ENCODE measurements at places on chromosomes 6 and 20.

GRCh38 chr6:147540075-147540474 is 31.6 kb downstream of the SAMD5 start:
- no peak overlapping the region for H3K27ac ChIP-seq
- no peaks in the 10 kb centered on the region for H3K27me3 ChIP-seq
- no peak overlapping the region for H3K4me3 ChIP-seq
- no peaks in the 10 kb centered on the region for H3K4me1 ChIP-seq
- no peak for DNase-seq

DNA sequence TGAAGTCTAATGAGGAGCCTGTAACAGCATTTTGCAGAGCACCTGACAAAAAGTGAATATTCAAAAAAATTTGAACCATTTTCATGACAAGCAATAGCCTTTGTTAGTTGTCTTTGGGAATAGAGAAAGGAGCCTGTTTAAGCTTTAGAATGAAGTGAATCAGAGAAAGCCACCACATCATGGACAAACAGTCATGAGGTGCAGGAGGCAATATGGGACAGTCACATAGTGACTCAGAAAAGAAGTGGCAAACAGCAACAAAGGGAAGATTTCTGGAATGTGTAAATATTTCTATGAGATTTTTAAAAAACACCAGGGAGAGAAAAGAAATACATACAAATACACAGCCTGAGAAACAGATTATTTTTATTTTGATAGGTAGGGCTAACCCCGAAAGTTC is 6.6 kb downstream of the KLHL31 start:
- H3K4me1 ChIP-seq, result no peaks in the 10 kb centered on the region
- H3K27me3 ChIP-seq, result no peaks in the 10 kb centered on the region
- no peak for DNase-seq
- no peaks in the 10 kb centered on the region for H3K36me3 ChIP-seq
- H3K4me3 ChIP-seq, result no peak overlapping the region

DNA sequence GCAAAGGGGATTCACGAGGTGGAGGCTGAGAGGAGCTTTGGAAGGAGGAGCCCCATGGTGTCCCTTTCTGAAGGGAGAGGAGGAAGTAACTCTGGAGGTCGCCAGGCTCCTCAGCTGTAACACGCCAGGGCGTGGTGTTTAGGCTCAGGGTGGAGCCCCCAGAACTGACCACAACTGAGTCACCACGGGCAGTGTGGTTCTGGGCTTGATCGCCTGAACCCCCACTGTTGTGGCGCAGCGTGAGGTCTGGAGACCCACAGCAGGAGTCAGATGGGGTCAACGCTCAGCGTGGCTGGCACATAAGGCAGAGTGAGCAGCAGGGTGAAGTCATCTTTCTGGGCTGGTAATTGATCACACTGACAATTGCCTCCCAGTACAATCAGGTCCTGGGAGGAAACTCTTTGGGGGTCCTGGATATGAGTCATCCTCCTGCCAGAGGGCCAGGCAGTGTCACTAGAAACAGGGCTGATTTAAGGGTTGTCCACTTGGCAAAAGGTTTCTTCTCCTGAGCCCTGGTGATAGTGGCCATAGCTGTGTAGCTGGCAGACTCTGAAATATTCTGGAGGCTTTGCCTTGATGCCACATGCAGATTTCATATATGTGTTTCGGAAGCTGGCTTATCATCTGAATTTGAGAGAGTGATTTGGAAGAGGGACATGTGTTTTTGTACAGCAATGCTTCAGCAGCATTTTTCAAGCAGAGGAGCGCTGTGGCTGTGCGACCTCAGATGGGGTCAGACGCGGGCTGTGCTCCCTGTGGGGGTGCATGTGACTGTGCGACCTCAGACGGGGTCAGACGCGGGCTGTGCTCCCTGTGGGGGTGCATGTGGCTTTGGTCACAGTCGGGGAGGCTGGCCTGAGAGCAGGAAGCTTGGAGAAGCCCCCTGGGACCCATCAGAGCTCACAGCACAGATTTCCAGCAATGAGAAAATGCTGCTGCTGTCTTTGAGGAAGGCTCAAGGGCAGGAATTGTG is 50.0 kb downstream of the SYNJ2 start:
- H3K4me3 ChIP-seq, result no peak overlapping the region
- no peaks in the 10 kb centered on the region for H3K27me3 ChIP-seq
- peak overlapping the region; percentile 35 for H3K27ac ChIP-seq
- no peaks in the 10 kb centered on the region for H3K36me3 ChIP-seq

- DNase-seq, result peak; percentile 57
- H3K4me3 ChIP-seq, result no peak overlapping the region
Observed at GRCh38 chr6:36130667-36131510, 576 bp downstream of the MAPK13 start.

GRCh38 chr20:56839786-56840185 is 210.7 kb downstream of the TFAP2C start:
- no peaks in the 10 kb centered on the region for H3K4me1 ChIP-seq
- H3K36me3 ChIP-seq, result no peaks in the 10 kb centered on the region
- no peak for DNase-seq

GRCh38 chr6:87504441-87504840 is 31.7 kb downstream of the SLC35A1 start:
- peaks cover 40% of the 10 kb centered on the region for H3K36me3 ChIP-seq
- no peak overlapping the region for H3K27ac ChIP-seq
- no peak for DNase-seq
- no peaks in the 10 kb centered on the region for H3K27me3 ChIP-seq
- no peak overlapping the region for H3K4me3 ChIP-seq
- H3K4me1 ChIP-seq, result no peaks in the 10 kb centered on the region

GRCh38 chr20:47610247-47610944 is 108.7 kb downstream of the NCOA3 start:
- no peaks in the 10 kb centered on the region for H3K36me3 ChIP-seq
- DNase-seq, result peak; percentile 52
- H3K4me3 ChIP-seq, result no peak overlapping the region
- H3K27me3 ChIP-seq, result no peaks in the 10 kb centered on the region
- peaks cover 27% of the 10 kb centered on the region for H3K4me1 ChIP-seq
- peak overlapping the region; percentile 15 for H3K27ac ChIP-seq

- no peak overlapping the region for H3K27ac ChIP-seq
- no peak overlapping the region for H3K4me3 ChIP-seq
- no peaks in the 10 kb centered on the region for H3K27me3 ChIP-seq
- no peaks in the 10 kb centered on the region for H3K4me1 ChIP-seq
- DNase-seq, result no peak
Observed at GRCh38 chr6:140140891-140141290, 766.4 kb upstream of the CITED2 start.

DNA sequence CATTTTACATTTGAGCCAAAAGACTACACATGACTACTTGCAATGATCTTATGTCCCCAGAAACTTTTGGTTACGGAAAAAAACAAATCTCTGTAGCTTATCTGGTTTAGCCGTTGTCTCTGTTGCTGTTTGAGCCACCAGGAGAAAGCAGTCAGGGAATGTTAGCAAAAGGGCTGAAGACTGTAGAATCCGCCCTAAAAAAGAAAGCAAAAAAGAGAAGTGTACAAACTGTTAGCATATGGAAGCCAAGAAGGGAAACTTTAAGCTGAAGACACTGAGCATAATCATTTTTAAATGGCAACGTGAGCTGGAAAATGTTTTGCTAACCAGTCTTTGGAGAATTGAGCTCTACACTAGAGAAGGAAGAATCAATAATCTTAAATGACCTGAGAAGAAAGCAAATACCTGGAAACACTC is 69.9 kb upstream of the MYLIP start:
- no peaks in the 10 kb centered on the region for H3K4me1 ChIP-seq
- no peak overlapping the region for H3K27ac ChIP-seq
- no peaks in the 10 kb centered on the region for H3K36me3 ChIP-seq
- H3K27me3 ChIP-seq, result no peaks in the 10 kb centered on the region
- DNase-seq, result no peak
- no peak overlapping the region for H3K4me3 ChIP-seq

- peaks cover 15% of the 10 kb centered on the region for H3K27me3 ChIP-seq
- no peak overlapping the region for H3K4me3 ChIP-seq
- no peak overlapping the region for H3K27ac ChIP-seq
- no peak for DNase-seq
Observed at GRCh38 chr20:4573564-4574355, 147.9 kb upstream of the PRND start.

- no peaks in the 10 kb centered on the region for H3K4me1 ChIP-seq
- DNase-seq, result no peak
- H3K4me3 ChIP-seq, result no peak overlapping the region
- H3K27ac ChIP-seq, result no peak overlapping the region
- no peaks in the 10 kb centered on the region for H3K27me3 ChIP-seq
Observed at GRCh38 chr6:144993870-144994269, 708.7 kb downstream of the UTRN start.

- no peaks in the 10 kb centered on the region for H3K36me3 ChIP-seq
- H3K4me1 ChIP-seq, result no peaks in the 10 kb centered on the region
- H3K27ac ChIP-seq, result no peak overlapping the region
- H3K27me3 ChIP-seq, result no peaks in the 10 kb centered on the region
- no peak overlapping the region for H3K4me3 ChIP-seq
- no peak for DNase-seq
Observed at GRCh38 chr20:61662226-61662967, 403.3 kb downstream of the TAF4 start.

DNA sequence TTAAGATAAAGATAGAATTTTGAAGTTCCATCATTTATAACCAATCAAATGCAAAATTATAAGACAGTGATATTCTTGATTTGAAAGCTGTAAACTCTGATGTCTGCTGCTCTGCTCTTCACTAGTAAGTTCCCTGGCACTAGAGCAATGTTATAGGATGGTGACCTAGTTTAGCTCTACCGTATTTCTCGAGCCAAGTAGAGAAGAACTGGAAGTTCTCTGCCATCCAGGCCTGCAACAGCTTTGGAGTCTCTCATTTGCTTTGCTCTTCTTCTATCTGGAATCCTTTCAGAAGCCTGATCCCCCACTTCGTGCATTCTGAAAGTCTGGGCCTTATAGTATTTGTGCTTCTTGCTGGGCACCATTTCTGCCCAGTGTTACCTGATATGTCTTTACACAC is 100.3 kb downstream of the PLCB1 start:
- DNase-seq, result no peak
- H3K36me3 ChIP-seq, result no peaks in the 10 kb centered on the region

GRCh38 chr6:66940003-66940402 is 1233.0 kb upstream of the EYS start:
- no peaks in the 10 kb centered on the region for H3K27me3 ChIP-seq
- H3K36me3 ChIP-seq, result no peaks in the 10 kb centered on the region
- H3K4me3 ChIP-seq, result no peak overlapping the region
- H3K4me1 ChIP-seq, result no peaks in the 10 kb centered on the region
- no peak for DNase-seq
- no peak overlapping the region for H3K27ac ChIP-seq

DNA sequence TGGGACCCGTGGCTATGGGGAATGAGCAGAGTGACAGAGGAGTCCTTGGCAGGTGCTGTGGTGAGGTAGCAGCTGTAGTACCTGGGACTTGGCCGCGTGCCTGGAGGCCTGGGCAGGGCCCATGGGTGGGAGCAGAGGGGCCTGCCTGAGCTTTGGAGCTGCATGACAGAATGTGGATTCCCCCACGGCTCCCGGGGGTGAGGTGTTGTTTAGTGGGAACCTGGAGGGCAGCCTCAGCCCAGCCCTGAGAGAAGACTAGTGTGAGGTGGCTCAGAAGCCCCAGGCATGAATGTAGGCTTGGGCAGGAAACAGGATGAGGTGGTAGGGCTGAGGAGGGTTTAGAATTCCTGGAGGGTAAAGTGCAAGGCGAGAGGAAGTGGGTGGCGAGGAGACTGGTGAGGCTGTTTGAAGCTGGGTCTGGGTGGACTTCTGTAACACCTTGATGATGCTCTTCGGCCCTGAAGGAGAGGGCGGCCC is 86.5 kb upstream of the SCP2D1 start:
- no peak overlapping the region for H3K4me3 ChIP-seq
- no peaks in the 10 kb centered on the region for H3K36me3 ChIP-seq
- H3K27ac ChIP-seq, result no peak overlapping the region
- H3K27me3 ChIP-seq, result no peaks in the 10 kb centered on the region

Measured in B cell (primary cell).